ENCODE measurements at places on chromosomes 7 and 10.
A peak's percentile ranks its signal among the peaks of the same experiment; 100 is the strongest.

GRCh38 chr7:28544453-28545117 is 132.3 kb downstream of the CREB5 start:
- no peak for DNase-seq

- DNase-seq, result no peak
Measured at GRCh38 chr7:49434846-49435245, 338.6 kb upstream of the VWC2 start.

- DNase-seq, result no peak
Measured at GRCh38 chr10:77497748-77498147, 139.9 kb downstream of the KCNMA1 start.

GRCh38 chr10:74921744-74922143 is 95.3 kb downstream of the KAT6B start:
- no peak for DNase-seq

- DNase-seq, result no peak
Measured at GRCh38 chr10:116779076-116779687, 36.8 kb upstream of the HSPA12A start.

DNA sequence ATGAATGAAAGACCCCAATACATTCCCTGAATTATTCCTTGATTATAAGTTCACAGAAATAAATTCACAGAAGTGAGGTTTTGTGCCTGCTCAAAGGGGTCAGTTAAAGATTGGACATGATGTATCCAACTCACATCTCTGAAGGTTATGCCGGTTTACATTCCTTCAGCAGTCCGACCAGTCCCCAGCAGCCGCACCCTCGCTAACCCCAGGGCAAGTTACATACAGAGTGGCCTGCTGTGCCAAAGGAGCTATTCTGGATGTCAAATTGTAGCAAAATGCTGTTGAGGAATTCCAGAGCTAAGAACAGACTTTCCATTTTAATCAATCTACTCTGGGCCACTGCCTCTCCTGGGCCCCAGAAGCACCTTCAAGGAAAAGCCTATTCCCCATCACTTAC is 20.3 kb downstream of the PSAP start:
- DNase-seq, result no peak

GRCh38 chr10:116183733-116184511 is 89.1 kb downstream of the GFRA1 start:
- no peak for DNase-seq

GRCh38 chr10:86775056-86775869 is 18.8 kb downstream of the BMPR1A start:
- no peak for DNase-seq

DNA sequence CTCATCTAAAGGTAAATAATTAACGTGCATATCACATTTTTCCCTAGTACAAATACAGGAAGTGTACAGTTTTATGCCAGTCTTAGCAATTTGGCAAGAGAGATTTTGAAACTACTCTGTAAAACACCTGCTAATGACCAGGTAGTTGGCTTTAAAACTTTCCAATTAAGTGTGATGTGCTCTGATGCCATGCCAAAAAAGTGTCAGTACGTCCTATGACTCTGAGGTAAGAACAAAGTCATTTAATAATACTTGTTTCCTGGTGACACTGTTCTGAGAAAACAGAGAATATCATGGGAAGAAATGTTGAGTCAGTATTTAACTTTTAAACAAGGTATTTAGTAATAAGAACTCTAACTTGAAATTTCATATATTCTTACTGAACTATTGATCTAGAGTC is 9.6 kb downstream of the PDZD8 start:
- DNase-seq, result no peak

DNA sequence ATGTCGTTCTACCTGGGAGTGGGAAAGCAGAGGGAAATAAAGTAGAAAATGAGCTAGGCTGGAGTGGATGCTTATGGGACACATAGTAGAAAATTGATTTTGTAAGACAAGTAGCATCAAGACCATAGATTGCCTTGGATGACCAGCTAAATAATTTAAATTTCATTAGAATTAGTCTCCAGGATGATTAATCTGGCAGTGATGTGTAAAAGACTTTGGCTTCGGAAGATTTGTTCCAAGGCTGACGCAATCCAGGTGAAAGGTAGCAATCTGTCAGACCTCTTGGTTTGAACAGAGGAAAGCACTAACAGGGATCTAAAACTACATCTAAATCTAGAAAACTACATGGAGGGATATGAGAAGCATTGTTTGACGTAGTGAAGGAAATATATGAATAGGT is 236.5 kb downstream of the ARL4A start:
- DNase-seq, result no peak

- no peak for DNase-seq
Measured at GRCh38 chr10:75512203-75512933, 80.9 kb downstream of the LRMDA start.

GRCh38 chr10:69415049-69415448 is 1.7 kb downstream of the TACR2 start:
- DNase-seq, result no peak

DNA sequence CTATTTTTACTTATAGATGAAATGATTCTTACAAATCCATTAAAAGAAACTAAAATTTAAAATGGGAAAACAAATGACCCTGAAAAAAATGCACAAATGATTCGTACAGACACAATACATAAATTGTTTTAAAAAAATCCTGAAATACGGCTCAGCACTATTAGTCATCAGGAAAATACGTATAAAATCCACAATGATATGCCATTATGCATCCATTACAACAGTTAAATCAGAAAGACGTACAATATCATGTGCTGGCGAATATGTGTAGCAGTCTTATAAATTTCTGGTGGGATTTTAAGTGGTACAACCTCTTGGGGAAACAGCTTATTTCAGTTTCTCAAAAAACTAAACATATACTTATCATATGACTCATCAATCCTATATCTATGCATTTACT is 600.1 kb upstream of the STEAP1 start:
- DNase-seq, result no peak

GRCh38 chr10:99676426-99676825 is 17.1 kb downstream of the ENTPD7 start:
- no peak for DNase-seq

DNA sequence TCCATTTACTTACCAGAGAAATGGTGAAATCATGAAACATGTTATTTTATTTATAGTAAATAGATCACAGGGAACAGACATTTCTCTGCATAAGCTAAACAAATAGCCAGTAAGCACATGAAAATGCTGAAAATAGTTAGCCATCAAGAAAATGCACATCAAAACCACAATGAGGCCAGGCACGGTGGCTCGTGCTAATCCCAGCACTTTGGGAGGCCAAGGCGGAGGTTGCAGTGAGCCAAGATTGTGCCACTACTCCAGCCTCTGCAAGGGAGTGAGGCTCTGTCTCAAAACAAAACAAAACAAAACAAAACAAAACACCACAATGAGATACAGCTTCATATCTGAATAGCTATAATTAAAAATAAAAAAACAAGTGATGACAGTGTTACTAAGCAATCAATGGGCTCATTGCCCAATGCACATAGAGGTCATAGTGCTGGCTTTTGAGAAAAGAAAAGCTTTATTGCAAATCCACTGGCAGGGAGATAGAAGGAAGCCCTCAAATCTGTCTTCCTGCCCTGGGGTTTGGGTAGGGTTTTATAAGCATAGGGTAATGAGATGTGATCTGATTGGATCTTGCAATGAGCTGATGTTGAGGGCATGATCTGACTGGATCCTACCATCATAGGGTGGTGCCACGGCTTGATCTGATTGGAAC is 16.2 kb downstream of the CSTF2T start:
- no peak for DNase-seq

- DNase-seq, result no peak
Measured at GRCh38 chr7:87899255-87899654, 23.0 kb downstream of the DBF4 start.

GRCh38 chr10:16828114-16828568 is 10.9 kb upstream of the RSU1 start:
- no peak for DNase-seq

GRCh38 chr10:102641402-102641801 is 2.9 kb upstream of the TRIM8 start:
- DNase-seq, result peak; percentile 38

DNA sequence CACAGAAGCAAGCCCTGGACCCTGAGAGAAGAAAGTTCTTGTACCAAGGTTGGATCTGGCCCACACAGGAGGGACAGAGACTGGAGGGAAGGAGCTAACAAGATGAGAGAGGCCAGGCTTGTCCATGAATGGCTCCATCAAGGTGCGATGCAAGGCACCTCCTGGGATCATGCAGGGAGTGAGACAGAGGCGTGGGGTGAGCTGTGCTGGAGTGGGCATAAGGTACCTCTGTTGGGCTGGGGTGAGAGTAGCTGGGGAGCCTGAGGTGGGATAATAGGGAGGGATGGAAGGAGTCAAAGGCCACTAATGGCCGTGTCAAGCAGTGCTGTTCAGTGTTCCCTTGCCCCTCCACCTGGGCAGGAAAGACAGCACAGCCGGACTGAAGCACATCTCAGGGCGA is 9.9 kb downstream of the TMEM72 start:
- no peak for DNase-seq

DNA sequence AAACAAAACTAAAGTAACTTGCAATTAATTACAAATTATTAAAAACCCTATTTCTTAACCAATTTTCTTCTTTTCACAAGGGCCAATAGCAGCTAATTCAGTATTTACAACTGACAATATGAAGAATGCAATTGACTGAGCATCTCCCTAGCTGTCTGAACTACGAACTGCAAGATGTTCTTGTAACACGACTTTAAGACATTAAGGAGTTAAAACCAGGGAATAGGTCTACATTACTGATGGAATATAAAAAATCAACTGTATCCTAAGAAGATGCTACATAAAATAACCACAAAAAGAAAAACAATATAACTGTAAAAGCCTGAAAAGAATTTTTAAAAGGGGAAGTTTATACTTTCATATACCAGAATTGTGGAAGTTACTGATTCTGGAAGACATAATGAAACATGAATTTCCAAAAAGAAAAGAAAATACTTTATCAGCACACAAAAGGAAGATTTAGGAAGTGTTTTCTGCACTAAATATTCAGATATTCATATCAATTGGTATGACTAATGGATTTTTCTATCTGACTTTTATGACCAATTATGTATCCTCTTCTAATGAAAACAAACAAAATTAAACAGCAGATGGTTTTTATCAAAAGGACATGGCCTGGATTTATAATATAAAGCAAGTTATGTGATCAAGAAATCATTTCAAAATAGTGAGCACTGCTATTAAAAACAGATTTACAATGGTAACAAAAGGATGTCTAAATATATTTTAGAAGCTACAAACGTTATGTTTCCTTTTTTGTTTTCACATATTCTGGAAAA is 1.6 kb downstream of the GPR22 start:
- no peak for DNase-seq

DNA sequence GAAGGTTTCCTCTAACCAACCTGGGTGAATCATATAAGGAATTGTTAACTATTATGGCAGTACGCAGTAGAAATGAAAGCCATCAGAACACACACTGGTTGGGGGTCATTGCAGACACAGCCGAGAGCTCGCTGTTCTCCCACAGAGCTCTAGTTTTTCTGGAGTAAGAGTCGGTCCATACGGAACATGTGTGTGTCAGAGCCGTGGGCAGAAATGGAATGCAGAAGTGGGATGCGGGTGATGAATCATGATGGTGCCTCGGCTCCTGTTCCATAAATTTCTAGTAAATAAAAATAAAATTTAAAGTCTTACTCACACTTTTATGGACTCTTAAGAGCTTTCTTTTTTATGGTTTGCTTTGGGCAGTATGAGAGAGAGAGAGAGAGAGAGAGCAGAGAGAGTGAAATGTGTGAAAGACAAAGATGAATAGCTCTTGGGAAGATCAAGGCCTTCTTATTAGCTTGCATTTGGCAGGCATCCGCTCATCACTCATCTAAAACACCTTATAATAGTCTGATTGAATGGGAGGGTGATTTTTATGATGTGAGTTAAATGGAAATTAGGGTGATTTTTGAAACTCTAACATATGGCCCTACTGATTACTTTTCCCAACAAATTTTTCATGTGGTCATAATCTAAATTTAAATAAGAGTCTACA is 98.8 kb upstream of the PFKP start:
- DNase-seq, result no peak

GRCh38 chr10:101157756-101158458 is 26.8 kb downstream of the TLX1 start:
- DNase-seq, result no peak

DNA sequence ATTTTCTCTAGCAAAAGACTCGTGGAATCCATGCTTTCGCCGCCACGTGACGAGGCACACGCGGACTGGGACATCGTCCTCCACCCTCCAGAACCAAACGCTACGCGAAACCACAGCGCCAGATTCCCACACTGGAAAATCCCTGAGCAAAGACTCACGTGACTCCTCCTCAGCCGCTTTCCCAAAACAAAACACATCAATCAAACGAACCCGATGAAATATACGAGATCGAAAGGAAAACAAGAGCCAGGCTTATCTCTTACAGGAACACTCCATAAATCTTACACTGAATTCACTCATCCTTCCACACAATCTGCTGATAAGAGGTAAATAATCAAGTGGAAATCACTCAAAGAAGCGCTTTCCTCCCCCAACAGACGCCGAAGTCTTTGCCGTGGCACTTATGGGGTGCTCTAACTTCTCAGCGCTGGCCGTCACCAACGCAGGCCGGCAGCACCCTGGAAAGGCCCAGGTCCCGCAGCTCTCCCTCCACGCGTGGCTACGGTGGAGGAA is 23.8 kb downstream of the DIP2C start:
- no peak for DNase-seq

DNA sequence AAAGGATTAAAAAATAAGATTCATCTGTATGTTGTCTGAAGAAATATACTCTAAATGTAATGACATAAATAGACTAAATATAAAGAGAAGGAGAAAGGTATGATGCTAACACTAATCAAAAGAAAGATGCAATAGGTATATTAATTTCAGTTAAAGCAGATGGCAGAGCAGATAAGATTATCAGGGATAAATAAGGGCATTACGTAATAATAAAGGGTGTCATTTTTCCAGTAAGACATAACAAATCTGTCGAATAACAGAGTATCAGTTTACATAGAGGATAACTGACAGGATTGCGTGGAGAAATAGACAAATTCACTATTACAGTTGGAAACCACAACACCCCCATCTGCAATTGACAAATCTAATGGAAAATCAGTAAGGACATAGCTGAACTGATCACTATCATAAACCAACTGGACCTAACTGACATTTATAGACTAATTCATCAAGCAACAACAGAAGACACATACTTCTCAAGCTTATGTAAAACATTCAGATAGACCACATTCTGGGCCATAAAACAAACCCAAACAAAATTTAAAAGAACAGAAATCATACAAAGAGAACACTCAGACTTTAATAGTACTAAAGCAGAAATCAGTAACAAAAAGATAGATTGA is 384.1 kb upstream of the COBL start:
- no peak for DNase-seq

DNA sequence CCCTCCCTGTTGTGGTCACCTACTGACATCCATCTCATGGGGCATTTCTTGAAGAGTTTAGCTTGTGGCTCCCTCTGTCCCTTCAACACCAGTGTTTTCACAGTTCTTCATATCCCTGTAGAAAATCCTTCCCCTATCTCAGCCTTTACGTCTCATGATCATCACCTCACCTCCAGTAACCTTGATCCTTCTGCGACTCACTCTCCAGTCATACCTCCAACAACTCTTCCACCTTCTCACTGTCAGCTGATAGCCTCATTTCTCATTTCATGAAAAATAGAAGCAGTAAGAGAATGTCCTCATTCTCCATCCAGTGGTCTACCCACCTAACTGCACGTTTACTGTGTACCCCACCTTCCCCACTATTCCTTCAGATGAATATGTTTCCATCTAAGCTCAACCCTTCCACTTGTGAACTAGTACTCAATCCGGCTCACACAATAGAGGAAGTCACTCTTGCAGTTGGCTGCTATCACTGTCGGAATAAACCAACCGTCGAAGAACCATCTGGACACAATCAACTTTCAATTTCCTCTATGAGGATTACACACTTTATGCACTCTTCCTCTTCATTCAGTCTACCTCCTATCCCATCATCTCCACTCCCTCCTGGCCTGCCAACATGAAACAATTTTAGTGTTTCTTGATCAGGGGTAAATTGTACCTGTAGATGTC is 256.0 kb downstream of the AHR start:
- DNase-seq, result no peak

All from NCI-H2107 (cell line).